ENCODE measurements at places on chromosomes 1 and 21. TPM values are rescaled to one million over a fixed set of nuclear protein-coding genes. Genes with fewer than 3 reads are reported as not detected.

Gene VWA5B1
- total RNA-seq, result 0.77 TPM

Gene RCSD1
- 16.3 TPM for total RNA-seq

Gene AMY1C
- total RNA-seq, result not detected

DNA sequence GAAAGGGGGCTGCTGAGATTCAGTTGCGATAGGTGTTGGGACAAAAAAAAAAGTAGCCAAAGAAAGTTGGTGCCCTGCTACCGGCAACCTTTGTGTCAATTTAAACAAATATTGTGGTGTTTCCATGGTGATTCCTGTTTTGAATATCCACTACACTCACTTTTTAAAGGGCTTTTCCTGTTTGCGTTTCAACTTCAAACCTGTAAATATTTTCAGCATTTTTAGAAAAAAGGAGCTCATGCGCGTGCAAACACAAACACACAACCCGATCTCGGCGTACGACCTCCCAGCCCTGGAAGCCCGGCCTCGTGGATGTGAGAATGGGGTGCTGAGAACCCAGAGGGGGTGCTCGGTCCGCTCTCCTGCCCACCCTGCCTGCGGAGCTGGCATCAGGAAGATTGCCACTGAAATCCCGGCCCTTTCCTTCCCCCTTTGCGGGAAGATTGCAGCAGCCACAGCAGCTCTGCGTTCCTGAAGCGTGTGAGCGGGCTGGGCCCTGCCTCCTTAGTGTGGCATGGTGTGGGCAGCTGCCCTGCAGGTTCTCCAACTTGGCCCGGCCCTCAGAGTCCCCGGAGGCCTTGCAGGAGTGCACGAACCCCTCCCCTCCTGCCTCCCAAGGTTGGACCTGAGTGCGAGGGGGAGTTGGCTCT, 34.8 kb downstream of the CASZ1 start:
- peaks cover 34% of the 10 kb centered on the region for H3K4me1 ChIP-seq
- H3K4me3 ChIP-seq, result no peak overlapping the region
- no peaks in the 10 kb centered on the region for H3K27me3 ChIP-seq

DNA sequence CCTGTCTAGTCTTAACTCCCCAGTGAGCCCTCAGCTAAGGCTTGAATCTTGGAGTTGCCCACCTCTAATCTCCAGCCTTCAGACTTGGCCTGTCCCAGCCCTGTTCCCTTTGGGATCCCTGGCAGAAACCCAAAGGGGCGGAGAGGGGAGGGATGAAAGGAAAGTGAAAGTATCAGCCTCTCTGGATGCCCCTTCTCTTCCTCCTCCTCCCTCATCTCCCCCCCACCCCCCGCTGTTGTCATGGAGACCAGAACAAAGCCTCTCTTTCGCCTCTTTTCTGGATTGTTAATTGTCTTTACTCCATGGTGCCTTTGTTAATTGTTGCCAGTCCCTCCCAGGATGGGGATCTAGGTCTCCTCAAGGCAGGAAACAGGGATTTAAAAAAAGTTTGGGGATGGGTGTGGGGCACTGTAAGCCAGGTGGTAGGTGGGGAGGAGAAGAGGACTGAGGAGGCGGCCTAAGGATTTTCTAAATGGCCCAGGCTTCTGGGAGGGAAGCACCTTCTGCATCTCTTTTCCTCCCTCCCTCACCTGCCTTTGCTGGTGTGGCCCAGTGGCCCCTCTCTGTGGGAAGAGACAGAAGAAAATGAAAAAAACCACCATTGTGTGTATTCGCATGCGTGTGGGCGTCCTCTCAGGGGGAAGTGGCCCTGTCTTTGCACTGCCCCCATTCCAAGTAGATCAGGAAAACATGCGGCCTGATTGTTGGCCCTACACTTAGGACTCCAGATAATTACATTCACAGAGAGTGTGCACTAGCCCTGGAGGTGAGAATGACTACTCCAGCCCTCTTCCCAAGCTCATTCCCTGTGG, 7.5 kb upstream of the SOX13 start:
- DNase-seq, result no peak
- no peak overlapping the region for H3K4me3 ChIP-seq
- H3K27me3 ChIP-seq, result no peaks in the 10 kb centered on the region
- no peak overlapping the region for H3K27ac ChIP-seq
- no peaks in the 10 kb centered on the region for H3K36me3 ChIP-seq
- H3K4me1 ChIP-seq, result no peaks in the 10 kb centered on the region

GRCh38 chr21:16211339-16212303, 481.8 kb downstream of the USP25 start:
- H3K36me3 ChIP-seq, result no peaks in the 10 kb centered on the region
- no peak for DNase-seq
- no peak overlapping the region for H3K4me3 ChIP-seq
- no peaks in the 10 kb centered on the region for H3K27me3 ChIP-seq
- H3K4me1 ChIP-seq, result no peaks in the 10 kb centered on the region
- no peak overlapping the region for H3K27ac ChIP-seq

DNA sequence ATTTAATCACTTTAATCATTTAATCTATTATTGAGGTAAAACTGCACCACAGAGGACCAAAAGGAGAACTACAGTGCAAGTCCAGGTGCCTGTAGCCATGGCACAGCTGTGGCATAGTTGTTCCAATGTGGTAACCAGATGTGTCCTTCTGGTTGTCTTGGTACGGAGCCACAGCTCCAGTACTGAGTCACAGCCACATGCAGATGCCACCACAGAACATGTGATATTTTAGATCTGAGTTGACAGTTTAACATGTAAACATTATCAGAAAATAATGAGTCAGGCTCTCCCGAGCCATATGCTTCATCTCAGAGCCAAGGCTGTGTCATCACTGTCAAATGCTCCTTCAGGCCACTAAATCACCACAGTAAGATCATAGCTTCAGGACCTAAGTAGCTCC, 56.4 kb upstream of the RGS7 start:
- no peak for DNase-seq
- no peaks in the 10 kb centered on the region for H3K36me3 ChIP-seq
- no peak overlapping the region for H3K4me3 ChIP-seq
- H3K4me1 ChIP-seq, result no peaks in the 10 kb centered on the region

- no peaks in the 10 kb centered on the region for H3K27me3 ChIP-seq
- no peaks in the 10 kb centered on the region for H3K4me1 ChIP-seq
- H3K36me3 ChIP-seq, result no peaks in the 10 kb centered on the region
- H3K4me3 ChIP-seq, result no peak overlapping the region
- no peak for DNase-seq
Measured at GRCh38 chr1:228437424-228437962, 20.8 kb upstream of the TRIM17 start.

- no peak overlapping the region for H3K27ac ChIP-seq
- DNase-seq, result no peak
- H3K27me3 ChIP-seq, result peaks cover 25% of the 10 kb centered on the region
- H3K36me3 ChIP-seq, result no peaks in the 10 kb centered on the region
Measured at GRCh38 chr1:972726-973458, 6.6 kb downstream of the PLEKHN1 start.

DNA sequence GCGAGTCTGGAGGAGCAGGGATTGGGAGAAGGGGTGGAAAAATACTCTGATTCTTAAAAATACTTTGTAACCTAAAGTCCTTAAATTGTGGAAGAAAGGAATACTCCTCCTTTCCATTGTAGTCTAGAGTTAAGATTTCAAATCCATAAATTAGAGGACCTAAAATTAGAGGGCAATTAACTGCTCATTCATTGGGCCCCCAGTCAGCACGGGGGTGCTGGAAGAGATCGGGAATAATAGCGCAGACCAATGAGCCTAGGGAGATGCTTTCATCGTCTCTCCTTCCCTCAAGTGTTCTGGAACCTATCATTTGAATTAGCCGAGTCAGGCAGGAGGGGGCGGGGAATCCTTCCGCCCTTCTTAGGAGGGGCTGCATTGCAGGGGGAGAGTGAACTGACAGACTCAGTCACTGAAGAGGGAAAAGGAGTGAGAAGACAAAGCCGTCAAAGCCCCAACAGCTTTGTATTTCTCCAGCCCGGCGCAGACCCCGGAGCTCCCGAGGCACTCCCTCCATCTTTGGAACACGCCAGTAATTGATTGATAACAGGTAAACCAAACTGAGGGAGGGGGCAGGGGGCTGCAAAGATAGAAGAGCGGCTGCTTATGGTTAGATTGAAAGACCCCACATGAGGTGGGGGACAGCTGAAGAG, at the start of gene MLLT11:
Gene MLLT11 (plus strand): TSS at position 391 of the 650 bp plus-strand sequence. CDS start 6,828 bp downstream, outside the sequence.
- H3K4me3 ChIP-seq, result peak within 1 kb of the TSS; percentile 65
- H3K27ac ChIP-seq, result peak within 1 kb of the TSS; percentile 99
- no peaks in the 10 kb centered on the region for H3K27me3 ChIP-seq
- H3K4me1 ChIP-seq, result peaks cover 30% of the 10 kb centered on the region
- H3K36me3 ChIP-seq, result peaks cover 8% of the 10 kb centered on the region

- H3K27ac ChIP-seq, result no peak overlapping the region
- H3K36me3 ChIP-seq, result no peaks in the 10 kb centered on the region
- no peak for DNase-seq
- H3K4me3 ChIP-seq, result no peak overlapping the region
Measured at GRCh38 chr1:34547046-34547674, 207.7 kb upstream of the GJB5 start.

- H3K27ac ChIP-seq, result no peak overlapping the region
- peaks cover 9% of the 10 kb centered on the region for H3K4me1 ChIP-seq
- no peaks in the 10 kb centered on the region for H3K27me3 ChIP-seq
- no peak for DNase-seq
- no peak overlapping the region for H3K4me3 ChIP-seq
- no peaks in the 10 kb centered on the region for H3K36me3 ChIP-seq
Measured at GRCh38 chr1:32427264-32427963, 33.2 kb upstream of the BSDC1 start.
